ENCODE measurements at places on chromosomes 12 and 14.
A peak's percentile ranks its signal among the peaks of the same experiment; 100 is the strongest.

DNA sequence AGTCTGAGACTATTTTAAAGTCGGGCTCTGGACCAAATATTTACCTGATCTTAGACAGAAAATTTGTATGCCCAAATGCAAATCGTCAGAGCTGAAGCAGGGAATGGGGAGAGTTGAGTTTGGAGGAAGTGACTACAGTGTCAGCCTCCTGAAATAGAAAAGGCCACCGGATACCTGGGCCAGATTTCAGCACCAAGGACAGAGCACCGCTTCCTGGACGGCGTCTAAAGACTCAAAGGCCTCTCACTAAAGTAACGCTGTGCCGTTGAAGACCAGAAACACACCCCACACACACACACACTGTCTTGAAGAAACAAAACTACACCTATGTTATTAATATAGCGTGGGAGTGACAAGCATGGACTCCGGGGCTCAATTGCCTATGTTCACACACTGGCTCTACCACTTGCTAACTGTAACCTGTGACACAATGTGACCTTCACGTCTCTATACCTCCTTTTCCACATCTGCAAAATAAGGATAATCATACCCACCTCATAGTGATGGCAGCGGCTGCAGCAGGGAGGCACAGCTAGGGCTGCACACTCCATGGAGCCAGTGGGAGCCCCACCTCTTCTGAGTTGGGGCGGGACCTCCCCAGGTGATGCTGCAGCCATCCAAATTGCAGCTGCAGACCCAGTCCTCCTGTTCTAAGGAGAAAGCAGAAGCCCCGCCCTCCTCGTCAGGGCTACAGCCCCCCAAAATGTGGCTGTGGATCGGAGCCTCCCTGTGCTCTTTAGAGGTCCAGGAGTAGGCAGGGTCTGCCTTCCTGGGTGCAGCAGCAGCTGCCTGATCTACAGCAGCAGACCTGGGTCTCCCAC lies 35.6 kb downstream of the KRT76 start:
- DNase-seq, result peak; percentile 41

- no peak for DNase-seq
Observed at GRCh38 chr14:75264036-75264435, 14.6 kb upstream of the FOS start.

DNA sequence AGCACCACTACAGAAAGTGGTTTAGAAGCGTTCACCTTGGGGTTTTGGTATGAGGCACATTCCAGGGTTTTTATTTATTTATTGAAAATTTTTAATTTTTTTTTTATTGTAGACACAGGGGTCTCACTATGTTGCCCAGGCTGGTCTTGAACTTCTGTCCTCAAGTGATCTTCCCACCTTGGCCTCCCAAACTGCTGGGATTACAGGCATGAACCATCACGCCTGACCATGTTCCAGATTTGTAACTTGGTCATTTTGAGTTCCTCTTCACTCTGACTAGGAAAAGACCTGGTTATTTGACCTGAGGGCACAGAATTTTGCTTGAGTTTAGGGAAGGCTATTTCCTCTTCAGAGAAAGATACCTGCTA lies 3.1 kb downstream of the MLEC start:
- DNase-seq, result no peak

GRCh38 chr14:103705504-103706284 lies 9.6 kb downstream of the XRCC3 start:
- DNase-seq, result no peak
